Caudate nucleus (tissue), 63 donors: ENCODE measurements at places on chromosomes 4 and X.
A peak's percentile ranks its signal among the peaks of the same experiment; 100 is the strongest.

GRCh38 chr4:120901731-120902130 is 20.8 kb downstream of the PRDM5 start:
- no peak for DNase-seq

DNA sequence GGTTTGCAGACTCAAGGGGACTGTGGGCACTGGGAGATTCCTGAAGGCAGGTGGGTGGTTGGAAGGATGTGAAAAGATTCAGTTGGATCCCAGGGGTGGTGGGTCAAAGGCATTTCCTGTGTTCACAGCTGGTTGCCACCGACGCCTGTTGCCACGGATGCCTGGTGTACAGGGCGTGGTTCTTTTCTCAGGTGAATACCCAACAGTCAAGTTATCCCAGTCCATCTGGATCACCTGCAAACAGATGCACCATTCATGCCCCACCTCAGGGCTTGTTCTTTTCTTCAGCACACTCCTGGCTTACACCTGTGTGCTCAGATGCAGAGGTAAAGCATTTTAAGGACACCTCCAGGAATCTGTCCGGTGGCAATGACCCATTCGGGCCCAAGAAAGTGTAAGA is 55.8 kb upstream of the SHOX start:
- no peak for DNase-seq

DNA sequence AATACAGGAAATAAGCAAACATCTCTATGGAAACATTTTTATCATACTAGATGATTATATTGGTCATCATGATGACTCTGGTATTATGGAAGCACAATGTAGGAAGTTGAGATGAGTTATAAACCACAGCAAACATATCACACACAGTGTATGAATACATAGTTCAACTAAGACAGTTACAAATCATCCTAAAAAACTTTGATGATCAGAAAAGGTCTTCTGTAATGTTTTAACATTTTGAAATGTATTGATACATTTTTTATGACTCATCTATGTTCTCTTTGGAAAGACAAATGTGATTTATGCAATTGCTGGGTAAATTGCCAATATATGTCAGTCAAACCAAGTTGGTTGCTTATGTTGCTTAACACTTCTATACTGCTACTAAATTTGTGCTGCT is 4.8 kb downstream of the CXCL3 start:
- no peak for DNase-seq

DNA sequence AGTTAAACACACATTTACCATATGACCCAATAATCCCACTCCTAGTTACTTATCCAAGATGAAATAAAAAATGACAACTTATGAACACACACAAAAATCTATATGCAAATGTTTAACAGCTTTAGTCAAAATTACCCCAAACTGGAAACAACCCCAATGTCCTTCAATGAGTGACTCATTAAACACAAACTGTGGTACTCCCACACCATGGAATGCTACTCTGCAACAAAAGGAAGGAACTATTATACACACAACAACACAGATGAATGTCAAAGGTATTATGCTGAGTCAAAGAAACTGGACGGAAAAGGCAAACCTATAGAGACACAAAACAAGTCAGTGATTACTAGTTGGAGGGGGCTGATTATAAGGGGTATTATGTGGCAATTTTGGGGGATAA is 40.5 kb downstream of the MED14 start:
- DNase-seq: no peak

- DNase-seq: no peak
Observed at GRCh38 chr4:75549019-75549418, 6.8 kb upstream of the ODAPH start.

GRCh38 chr4:30172416-30172815 is 547.8 kb upstream of the PCDH7 start:
- no peak for DNase-seq

- DNase-seq: no peak
Observed at GRCh38 chr4:158860856-158861255, 92.0 kb downstream of the FNIP2 start.

- DNase-seq: no peak
Observed at GRCh38 chr4:53571936-53572599, 19.2 kb downstream of the LNX1 start.

- DNase-seq: peak; percentile 11
Observed at GRCh38 chr4:85474818-85475630, at the start of gene ARHGAP24. Gene ARHGAP24 (plus strand): TSS chr4:85475150.

- no peak for DNase-seq
Observed at GRCh38 chr4:98524230-98524629, 134.2 kb downstream of the TSPAN5 start.

- no peak for DNase-seq
Observed at GRCh38 chrX:134746410-134746785, 88.1 kb upstream of the PLAC1 start.

DNA sequence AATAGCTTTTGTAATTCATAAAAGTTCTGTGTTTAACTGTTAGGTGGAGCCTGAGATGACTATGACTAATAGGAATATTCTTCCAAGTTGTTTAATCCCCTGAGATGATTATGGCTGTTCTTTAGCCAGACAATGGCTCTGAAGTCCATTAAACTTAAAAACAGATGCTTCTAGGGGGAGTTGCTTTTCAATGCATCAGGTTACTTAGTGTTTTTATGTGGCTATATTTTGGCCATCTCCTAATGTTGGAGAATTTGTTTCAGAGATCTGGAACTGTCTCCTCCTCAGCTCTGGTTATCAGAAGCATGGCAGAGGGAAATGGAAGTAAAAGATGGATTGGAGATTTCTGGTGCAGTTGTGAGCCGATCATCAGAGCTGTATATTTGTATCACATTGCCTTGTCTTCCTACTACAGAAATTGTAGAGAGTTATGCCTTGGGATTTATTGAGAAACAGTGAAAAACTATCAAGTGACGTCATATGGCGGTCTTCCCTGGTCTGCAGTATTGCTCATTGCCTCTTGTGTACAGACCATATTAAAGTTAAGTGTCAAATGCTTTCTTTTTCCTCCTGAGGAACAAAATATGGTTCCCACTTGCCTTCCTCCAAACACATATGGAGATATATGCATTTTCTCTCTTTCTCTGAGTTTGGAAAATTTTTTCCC is 29.8 kb downstream of the SGMS2 start:
- DNase-seq: no peak

- DNase-seq: no peak
Observed at GRCh38 chrX:152530967-152531366, 79.9 kb upstream of the GABRA3 start.

DNA sequence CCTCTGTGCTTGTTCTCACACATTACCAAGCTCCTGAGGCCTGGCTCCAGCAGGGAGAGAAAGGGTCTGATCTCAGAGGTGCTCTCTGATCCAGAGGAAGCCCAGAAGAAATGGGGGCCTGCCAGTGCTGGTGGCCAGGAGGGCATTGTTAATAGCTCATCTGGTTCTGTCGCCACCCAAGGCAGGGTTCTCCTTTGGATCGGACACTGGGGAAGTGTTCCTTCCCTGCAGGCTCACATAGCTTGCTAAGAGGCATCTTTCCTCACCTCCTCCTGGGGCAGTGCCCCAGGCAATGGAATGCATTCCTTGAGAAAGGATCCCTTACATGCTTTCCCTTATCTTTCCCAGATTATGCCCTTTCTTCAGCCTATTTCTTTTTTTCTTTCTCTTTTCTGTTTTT is 53.8 kb downstream of the RBM47 start:
- DNase-seq: no peak

GRCh38 chrX:150768580-150769190 is 75.5 kb downstream of the MTMR1 start:
- DNase-seq: no peak

- DNase-seq: no peak
Observed at GRCh38 chr4:186027405-186027804, 41.6 kb upstream of the TLR3 start.

DNA sequence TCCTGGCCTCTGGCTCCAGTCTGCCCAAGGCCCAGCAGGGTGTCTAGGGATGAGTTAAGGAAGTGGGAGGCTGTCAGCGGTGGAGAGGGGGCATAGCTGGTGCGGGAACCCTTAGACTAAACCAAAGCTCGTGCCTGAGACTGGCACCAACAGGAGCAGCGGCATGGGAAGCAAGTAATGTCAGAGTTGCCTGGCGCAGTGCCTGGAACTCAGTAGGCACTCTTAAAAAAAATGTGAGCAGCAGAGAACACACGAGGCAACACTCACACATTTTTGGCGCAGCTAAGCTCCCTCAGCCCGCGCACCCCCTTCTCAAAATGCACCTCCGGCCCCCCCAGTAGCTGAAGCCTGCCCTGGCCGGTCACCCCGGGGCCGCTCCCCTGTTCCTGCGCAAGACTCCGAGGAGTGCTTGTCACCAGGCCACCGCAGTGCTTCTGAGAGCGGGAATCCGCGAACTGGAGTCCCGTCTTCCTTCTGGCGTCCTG is 583 bp downstream of the GABRE start:
- DNase-seq: no peak

DNA sequence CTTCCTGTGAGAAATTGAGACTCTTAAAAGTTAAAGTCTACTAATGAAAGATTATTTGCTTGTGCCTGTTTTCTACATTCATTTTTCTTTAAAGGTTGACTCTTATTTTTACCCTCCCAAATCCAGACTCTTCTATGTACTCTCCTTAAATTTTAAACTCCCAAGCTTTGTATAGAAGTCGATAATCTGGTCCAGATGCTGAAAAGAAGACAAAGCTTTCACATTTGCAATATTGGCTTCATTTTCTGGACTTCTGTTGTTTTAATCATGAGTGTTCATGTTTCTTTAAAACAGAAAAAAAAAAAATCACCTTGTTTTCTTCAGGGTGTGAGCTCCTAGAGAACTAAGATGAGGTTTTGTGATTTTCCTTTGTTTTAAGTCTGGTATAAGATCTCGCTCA is 53.2 kb upstream of the TBC1D14 start:
- DNase-seq: no peak

GRCh38 chrX:66731398-66731797 is 92.5 kb upstream of the EDA2R start:
- no peak for DNase-seq
